ENCODE measurements at places on chromosomes 12 and 14.

DNA sequence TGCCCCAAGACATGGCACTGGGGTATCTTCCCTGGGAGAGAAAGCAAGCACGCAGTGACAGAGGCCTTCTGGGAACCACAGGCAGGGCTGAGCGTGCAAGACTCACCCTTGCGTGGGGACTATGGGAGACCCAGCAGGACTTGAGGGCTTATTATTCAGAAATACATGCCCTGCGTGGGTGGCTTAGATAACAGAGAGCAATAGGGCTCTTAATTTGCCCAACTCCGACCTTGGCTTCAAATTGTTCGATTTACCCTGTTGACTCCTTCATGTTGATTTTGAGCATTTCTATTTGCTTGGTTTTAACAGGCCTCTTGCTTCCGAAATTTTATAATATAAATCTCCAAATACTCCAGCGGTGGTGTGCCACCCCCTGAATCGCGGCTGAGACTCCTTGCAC, 5.1 kb upstream of the SERPINA1 start:
- DNase-seq, result no peak

DNA sequence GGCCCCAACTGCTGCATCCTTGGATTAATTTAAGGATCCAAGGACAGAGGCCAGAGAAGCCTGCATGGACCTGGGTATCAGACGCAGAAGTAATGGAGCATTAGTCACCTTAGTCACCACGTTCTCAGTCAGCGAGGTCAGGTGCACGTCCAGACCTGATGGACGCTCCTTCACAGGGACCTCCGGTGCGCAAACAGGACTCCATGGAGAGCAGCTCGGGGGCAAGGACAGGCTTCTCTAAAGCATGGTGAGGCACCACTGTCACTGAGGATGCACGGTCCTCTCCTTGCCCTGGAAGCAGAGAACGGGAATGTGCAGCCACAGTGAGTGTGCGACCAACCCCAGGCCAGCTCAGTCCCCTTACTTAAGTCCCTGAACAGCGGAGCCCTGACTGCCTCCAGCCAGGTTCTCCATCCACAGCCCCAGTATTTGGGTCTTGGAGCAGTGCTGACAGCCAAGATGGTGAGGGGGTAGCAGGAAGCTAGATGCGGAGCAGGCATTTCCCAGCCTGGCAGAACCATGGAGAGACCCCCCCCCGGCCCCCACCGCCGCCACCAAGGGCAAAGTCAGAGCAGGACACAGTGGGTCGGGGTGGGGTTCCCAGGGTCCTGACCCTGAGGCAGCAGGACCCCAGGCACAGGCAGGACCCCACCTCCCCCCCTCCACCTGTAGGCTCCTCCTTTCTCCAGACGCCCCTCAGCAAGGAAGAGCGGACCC, 253.4 kb upstream of the SFSWAP start:
- DNase-seq, result no peak

DNA sequence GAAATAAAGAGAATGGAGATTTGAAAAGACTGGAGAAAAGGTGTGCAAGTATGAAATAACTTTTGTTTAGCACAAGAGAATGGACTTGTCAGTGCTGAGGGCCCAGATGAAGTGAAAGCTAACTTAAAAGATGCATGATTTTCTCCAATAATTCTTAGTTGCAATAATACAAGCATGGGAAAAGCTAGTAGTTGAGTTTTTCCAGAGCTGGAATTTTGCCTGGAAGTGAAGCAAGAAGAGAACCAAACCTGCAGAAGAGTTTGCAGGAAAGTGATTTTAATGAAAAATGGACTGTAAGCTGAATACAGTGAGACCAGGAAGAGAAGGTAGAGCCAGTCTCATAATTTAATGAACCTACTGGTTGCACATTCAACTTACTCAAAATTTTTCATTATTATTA, 69.3 kb upstream of the FSCB start:
- DNase-seq, result no peak

DNA sequence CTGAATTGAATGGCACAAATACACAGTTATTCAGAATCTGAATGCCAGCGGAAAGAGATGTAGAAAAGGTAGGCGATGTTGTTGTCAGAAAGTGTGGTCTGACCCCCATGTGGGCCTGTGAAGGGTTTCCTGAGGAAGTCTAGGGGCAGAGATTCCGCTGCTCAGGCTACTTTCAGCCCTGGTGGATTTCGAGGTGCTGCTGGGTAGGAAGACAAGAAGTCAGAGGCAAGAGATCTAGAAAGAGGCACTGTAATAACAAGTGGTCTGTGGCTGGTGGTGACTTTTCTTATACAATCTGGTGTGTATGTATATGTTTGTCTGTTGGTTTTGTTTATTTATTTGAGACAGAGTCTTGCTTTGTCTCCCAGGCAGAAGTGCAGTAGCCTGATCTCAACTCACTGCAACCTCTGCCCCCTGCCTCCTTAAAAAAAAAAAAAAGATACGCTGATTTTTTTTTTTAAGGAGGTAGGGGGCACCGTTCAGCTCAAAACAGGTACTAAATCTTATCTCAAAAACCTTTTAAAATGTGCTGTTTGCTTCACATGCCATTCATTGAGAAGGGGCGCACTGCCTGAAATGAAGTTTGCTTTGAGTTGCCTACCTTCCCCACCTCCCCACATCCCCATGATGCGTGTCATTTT, 27.1 kb upstream of the MANSC4 start:
- peak; percentile 17 for DNase-seq

DNA sequence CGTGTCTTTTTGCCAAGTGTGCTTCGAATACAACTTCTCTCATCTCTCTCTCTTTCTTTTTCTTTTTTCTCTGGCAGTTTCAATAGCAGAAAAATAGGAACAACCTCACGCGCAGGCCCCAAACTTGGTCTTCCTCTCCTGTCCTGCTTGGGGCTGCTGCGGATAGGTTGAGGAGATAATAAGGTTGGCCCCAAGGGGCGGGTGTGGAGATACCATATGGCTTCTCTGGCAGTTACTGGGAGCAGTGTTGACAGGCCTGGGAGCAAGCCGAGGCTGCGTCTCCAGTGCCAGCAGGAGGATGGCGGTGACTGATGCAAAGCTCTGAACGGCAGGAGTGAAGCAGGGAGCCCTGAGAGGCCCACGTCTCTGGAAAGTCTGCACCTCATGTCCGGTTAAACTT, 89.5 kb upstream of the MANSC4 start:
- DNase-seq, result no peak

GRCh38 chr14:51652168-51653078, 713 bp downstream of the FRMD6 start:
- DNase-seq, result no peak

- no peak for DNase-seq
Measured at GRCh38 chr12:124411281-124411878, 116.5 kb downstream of the RFLNA start.
